ENCODE measurements at places on chromosomes 6 and 20.
A peak's percentile ranks its signal among the peaks of the same experiment; 100 is the strongest.

GRCh38 chr20:9617940-9618339 lies 103.5 kb downstream of the LAMP5 start:
- DNase-seq: peak; percentile 35

DNA sequence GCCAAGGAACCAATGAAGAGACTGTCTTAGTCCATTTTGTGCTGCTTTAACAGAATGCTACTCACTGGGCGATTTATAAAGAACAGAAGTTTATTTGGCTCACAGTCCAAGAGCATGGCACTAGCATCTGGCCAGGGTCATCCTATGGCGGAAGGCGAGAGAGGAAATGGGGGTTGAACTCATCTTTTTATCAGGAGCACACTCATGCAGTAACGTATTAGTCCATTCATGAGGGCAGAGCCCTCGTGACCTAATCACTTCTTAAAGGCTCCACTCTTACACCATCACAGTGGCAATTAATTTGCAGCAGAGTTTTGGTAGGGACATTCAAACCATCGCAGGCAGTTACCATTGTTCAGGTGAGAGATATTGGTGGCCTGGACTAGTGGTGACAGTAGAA lies 8.5 kb downstream of the ARFGEF2 start:
- no peak for DNase-seq

DNA sequence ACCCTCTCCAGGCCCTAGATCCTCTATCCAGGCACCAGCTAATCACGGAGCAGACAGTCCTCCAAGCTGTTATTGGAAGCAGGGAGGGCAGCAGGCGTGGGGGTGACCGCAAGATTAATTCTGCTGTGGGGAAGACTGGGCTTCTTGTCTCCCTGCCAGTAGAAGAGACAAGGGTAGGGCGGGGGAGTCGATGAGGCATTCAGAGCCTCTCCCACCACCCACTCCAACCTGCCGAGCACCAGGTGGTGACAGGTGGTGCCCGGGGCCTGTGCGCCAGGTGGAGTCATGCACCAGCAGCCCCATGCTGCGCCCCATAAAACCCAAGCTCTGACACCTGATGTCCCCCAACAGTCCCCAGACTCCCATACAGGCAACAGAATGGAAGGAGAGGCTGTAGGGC lies 89.6 kb downstream of the CDH22 start:
- no peak for DNase-seq

GRCh38 chr6:107473660-107474059 lies 14.3 kb upstream of the PDSS2 start:
- DNase-seq: no peak

- no peak for DNase-seq
These were observed 19.7 kb upstream of the ULBP3 start for GRCh38 chr6:150088481-150089154.

- no peak for DNase-seq
These were observed 118.3 kb downstream of the KCNQ5 start for GRCh38 chr6:72740135-72740534.

DNA sequence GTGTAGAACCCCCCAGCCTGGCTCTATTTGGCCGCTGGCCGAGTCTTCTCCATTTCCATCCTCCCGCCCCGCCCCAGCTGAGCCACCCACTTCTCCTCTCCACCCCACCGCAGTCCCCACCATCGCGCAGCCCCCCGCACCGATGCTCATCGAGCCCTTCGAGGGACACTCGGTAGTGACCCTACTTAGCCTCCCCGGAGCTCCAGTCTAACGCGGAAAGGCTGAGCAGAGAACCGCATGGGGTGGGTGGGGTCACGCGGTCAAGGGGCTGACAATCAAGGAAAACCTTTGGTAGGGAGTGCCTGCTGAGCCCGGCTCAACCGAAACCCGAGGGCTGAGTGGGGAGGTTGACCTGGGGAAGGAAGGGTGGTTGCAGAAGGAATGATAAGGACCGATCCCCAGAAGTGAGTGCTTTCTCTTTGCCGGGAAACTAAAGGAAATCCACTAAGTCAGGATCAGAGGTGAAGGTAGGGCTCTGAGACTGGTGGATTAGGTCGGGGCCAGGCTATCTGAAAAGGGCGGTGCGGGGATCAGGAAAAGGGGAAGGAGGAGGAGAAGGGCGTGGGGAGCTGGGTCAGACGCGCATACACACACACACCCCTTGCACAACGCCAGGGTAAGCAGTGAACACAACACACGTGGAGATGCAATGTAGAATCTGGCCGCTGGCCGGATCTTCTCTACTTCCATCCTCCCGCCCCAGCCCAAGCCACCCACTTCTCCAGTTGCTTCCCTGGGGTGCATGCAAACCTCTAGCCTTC lies 49.8 kb downstream of the CPXM1 start:
- DNase-seq: peak; percentile 59

DNA sequence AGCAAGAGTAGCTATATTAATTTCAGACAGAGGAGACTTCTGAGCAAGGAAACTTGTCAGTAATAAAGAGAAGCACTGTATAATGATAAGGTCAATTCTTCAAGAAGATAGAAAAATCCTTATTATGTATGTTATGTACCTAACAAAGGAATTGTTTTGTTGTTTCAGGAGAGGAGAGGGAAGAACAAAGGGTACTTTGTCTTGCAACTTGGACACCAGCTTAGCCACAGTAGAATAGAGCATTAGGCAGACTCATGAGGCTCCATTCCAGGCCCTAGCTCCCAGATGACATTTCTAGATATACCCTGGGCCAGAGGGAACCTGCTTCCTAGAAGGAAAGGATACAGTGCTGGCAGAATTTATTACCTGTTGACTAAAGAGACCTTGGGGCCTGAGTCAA lies 6.5 kb upstream of the NUS1 start:
- DNase-seq: no peak

- DNase-seq: peak; percentile 95
These were observed at the start of gene MDN1 for GRCh38 chr6:89819336-89820130. Gene MDN1 (minus strand): TSS chr6:89819794. CDS start chr6:89819607, 187 bp downstream.

DNA sequence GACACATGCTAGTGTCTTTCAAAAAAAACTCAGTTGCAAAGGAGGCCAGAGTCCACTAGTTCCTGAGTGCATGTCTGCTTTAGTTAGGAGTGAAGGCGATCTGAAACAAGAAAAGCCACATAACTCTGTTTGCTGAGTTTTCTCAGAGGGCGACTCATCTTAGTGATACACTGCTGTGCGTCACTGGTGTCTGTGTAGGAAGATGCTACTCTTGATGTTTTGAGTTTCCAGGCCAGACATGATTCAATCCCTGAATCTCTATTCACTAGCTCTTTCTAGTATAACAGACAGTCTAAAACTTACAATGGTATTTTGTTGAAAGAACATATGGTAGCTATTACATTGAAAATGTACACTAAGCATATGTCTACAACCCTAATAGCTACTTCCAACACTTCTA lies 60.9 kb downstream of the GFRAL start:
- peak; percentile 19 for DNase-seq

GRCh38 chr6:106475284-106475683 lies 114.8 kb downstream of the CRYBG1 start:
- DNase-seq: peak; percentile 37

- peak; percentile 93 for DNase-seq
These were observed 8.7 kb downstream of the TRIM38 start for GRCh38 chr6:25971187-25971821.

- DNase-seq: no peak
These were observed 42.4 kb downstream of the FGD2 start for GRCh38 chr6:37047689-37048402.

DNA sequence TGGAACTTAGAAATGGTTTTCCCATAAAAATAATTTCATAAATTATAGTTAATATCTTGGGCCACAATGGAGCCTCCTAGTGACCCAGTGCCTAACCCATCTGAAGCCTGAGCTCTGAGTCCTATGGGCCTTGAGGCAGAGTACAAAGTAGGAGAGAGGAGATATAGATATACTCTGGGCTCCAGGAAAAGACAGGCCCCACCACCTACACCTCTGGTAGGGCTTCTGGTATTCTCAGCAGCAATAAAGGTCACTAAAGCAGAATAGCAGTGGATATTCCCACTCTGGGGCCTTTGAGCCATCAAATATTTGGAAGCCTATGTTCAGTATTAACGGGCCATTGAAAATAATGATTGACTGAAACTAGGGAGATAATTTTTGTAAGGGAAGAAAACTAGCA lies 24.1 kb downstream of the CYP39A1 start:
- DNase-seq: no peak

- no peak for DNase-seq
These were observed 70.4 kb downstream of the DOK5 start for GRCh38 chr20:54545676-54546358.

DNA sequence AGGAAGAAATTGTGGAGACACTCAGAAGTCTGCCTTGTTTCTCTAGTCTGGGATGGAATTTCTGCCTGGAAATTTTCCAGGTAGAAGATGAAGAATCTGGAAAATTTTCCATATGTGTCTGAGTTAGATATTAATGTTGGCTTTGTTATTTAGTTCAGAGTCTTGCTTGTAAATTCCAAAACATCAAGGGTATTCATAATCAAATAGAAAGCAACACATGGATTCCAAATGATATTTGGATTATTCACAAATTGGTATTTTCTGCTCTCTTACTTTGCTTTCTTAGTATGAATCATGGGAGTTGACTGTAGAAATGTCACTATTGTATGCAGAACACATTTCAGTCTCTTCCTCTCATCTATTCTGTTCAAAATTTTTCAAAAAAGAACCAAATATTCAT lies 116.0 kb downstream of the GRIK2 start:
- DNase-seq: no peak

DNA sequence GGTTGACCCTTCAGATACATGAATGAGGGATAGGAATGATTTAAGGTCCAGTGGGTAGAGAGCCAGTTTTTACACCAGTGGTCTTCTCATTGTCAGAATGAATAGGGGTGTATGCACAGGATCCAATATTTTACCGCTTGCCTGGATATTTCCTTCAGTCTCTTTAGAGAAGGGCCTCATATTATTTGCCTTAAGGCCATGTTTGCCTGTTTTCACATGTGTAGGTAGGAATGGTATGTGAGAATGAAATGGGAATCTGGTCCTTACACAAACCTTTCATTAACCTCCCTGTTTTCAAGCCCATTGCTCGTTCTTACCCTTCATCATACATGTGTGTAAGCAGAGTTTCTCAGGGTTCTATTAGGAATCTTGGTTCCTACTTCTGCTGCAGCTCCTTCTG lies 62.4 kb downstream of the LIN28B start:
- DNase-seq: no peak

GRCh38 chr6:168232062-168232461 lies 87.5 kb downstream of the DACT2 start:
- no peak for DNase-seq

DNA sequence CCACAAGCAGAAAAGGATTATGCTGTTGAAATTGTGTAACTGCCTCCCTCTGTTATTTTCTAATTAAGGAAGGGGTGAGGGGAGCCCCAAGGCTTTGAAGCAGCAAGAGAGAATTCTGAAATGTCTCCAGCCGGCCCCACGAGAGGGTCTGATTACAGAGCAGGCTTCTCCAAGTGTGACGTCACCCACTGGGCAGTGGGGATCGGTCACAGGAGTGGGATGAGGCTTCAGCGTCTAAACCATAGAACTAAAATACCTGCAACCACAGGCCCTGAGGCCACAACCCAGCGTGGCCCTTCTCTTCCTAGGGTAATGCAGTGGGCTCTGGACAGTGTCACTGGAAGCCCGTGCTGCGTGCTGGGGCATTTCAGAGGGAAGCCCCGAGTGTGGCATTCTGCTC lies 38.6 kb upstream of the APCDD1L start:
- peak; percentile 65 for DNase-seq

DNA sequence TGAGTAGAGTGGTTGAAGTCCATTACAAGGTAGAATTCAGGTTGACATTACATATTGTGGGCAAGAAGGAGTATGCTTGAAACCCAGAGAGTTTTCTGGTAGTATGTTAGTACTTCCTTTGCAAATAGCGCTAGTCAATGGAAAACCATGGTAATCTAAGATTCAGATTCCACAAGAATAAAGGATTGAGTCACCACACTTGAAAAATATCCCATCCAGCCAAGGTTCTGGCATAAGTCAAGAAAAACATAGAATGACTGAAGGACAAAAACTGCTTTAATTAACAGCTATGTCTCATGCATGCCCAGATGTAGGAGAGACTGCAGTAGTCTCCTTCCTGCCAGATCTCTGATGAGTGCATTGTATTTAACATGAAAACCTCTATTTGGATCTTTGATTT lies 469.8 kb downstream of the BMP2 start:
- DNase-seq: no peak

GRCh38 chr6:149075616-149076354 lies 241.7 kb upstream of the TAB2 start:
- DNase-seq: peak; percentile 32

DNA sequence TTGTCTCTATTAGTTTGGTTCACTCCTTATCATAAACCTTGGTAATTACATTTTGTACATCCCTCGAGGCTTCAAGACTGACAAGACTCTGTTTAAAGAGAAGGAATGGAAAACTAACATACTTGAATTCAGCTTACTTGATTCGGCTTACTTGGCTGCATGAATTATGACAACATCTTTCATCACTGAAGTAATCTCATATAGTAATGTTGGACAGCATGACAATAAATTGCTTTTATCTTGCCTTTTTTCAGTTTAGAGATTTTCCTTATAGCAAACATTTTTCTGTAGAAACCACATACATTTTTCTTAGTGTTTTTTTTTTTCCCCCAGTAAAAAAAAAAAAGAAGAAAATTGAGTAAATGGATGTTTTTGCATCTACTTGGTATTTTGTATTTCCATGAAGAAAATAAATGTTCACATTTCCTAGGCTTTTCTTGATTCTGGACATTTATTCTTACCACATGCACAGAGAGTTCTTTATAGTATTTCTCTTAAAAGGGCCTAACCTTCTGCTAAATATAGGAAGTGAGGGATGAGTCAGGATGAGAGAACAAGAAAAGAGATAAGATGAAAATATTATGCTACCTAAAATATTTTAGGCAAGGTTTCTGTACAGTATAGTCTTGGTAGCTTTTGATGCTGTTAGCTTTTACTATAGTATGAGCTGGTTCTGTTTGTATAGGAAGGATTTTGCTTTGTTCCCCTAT lies 101.0 kb upstream of the HDGFL1 start:
- peak; percentile 6 for DNase-seq

GRCh38 chr6:10412461-10413261 lies 2.2 kb downstream of the TFAP2A start:
- DNase-seq: no peak

DNA sequence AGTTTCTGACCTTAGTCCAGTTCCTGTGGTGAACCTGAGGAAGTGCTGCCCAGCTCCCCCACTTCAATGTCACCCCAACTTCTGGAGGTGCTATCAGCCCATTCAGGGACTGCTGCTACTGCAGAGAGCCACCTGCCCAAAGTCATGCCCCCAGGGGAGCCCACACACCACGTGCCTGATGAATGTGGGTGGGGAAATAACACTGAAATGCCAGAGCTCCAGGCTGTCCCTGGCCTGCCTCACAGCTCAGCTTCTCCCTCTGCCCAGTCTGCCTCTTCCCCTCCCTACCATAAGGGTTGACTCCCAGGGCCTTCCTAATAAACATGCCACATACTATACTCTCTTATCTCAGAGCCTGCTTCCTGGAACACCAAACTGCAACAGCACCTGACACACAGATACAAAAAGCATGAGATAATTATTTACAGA lies 276.4 kb upstream of the MOCS1 start:
- no peak for DNase-seq

- no peak for DNase-seq
These were observed 229.7 kb upstream of the AGPAT4 start for GRCh38 chr6:161503570-161503969.

GRCh38 chr6:28399350-28400121 lies at the start of gene ZSCAN12:
Gene ZSCAN12 (minus strand): TSS chr6:28399747. CDS start chr6:28398405, 1,342 bp downstream.
- peak; percentile 90 for DNase-seq

GRCh38 chr6:109236115-109237076 lies 141.1 kb downstream of the CEP57L1 start:
- DNase-seq: no peak

Data from fibroblast of mammary gland (primary cell).